ENCODE measurements at places on chromosomes 6 and 20.

DNA sequence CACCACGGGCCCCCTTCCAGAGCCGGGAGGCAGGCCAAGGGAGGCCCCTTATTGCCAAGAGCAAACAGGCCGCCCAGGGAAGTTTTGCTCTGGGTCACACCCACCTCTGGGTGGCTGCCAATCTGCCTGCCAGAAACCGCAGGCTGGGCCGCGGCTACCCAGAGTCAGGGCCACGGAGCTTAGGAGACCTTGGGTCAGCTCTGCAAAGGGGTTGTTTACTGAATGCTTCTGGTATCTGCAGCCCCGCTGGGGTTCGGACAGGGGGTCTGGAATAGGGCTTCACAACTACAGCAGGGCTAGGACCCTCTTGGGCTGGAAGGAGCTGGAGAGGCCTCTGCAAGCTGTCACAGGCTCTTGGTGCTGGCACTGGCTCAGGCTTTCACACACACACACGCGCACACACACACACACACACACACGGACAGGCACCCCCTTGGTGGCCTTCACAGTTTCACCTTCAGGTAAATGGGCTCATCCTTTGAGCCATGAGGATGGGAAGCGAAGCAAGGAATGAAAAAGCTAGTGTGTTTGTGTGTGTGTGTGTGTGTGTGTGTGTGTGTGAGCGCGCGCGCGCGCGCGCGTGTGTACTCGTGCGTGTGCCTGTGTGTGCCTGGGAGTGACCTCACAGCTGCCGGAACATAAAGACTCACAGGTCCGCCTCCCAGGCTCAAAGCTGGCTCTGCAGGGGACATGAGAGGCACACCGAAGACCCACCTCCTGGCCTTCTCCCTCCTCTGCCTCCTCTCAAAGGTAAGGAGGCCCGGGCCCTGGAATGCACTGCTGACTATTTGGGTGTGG is at the start of gene CCN5:
CCN5 (plus strand) TSS at position 669 of the 798 bp plus-strand sequence; CDS start at position 691, 22 bp downstream.
- H3K27me3 ChIP-seq = no peaks in the 10 kb centered on the region
- H3K36me3 ChIP-seq = no peaks in the 10 kb centered on the region
- DNase-seq = no peak
- H3K27ac ChIP-seq = no peak within 1 kb of the TSS

GRCh38 chr6:163985710-163986109 is 571.2 kb downstream of the QKI start:
- H3K4me3 ChIP-seq = no peak overlapping the region
- H3K36me3 ChIP-seq = no peaks in the 10 kb centered on the region
- H3K27ac ChIP-seq = no peak overlapping the region
- no peak for DNase-seq

DNA sequence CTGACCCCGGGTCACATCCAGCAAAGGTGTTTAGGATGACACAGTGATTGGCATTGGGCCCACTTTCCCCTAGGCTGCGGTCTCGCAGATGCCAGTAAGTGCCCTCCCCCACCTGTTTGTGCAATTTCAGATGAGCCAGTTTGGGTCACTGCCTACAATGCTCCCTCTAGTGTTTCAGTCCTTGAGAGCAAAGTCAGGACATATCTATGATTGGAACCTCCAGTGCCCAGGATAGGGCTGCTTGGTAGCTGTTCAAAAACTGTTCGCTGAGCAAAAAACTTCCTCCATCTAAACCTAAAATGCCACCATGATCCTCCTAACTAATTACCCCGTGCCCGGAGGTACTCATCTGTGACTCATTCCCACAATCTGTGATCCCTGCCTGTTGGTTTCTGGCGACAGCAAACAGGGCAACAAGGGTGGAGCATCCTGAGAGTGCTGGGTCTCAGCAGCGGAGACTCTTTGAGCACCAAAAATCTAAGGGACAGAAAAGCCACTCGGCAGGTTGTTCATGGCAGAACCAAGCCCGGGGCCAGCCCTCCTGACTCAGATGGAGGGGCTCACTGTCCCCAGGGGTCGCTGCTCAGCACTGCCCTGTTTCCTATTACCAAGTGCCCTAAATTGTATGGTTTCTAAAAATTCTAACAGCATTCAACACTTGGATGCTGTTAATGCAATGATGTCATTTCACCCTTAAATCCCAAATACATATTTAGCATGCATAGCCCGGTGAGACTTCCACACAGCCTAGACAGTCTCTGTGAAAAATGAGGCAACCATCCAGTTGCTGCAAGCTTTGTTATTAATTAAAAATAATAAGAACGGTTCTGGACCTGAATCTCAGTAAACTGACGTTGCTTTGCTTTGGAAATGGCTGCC is 5.0 kb downstream of the VSX1 start:
- DNase-seq = no peak
- no peaks in the 10 kb centered on the region for H3K36me3 ChIP-seq
- H3K27me3 ChIP-seq = peaks cover 52% of the 10 kb centered on the region
- H3K4me3 ChIP-seq = no peak overlapping the region

DNA sequence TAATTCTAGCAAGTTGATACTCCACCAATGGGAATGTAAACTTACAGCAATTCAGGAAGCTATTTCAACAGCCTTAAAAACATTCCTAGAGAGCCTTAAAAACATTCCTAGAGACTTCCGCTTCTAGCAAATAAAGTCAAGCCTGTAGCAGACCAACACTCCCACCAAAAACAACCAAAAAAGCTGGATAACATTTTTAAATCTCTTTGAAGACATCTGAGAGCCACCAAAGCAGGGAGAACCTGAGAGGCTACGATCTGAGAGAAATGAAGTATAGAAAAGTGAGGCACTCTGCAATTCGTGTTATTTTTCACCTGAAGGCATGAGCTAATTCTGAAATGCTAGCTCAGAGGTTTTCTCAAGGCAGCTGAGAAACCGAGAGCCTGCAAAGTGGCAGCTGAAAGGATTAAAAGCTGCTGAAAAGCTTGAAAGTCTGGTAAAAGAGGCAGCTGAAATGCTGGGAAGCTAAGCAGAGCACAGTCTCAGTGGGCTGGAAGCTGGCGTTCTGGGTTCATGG is 20.9 kb downstream of the GPR63 start:
- no peak for DNase-seq
- H3K4me1 ChIP-seq = no peaks in the 10 kb centered on the region
- no peak overlapping the region for H3K4me3 ChIP-seq
- no peak overlapping the region for H3K27ac ChIP-seq
- H3K27me3 ChIP-seq = no peaks in the 10 kb centered on the region

GRCh38 chr6:130587778-130588520 is 222.1 kb downstream of the TMEM200A start:
- H3K36me3 ChIP-seq = no peaks in the 10 kb centered on the region
- no peak overlapping the region for H3K27ac ChIP-seq
- H3K4me1 ChIP-seq = no peaks in the 10 kb centered on the region

GRCh38 chr6:19837511-19838441 is 606 bp downstream of the ID4 start:
- no peak overlapping the region for H3K4me3 ChIP-seq
- no peaks in the 10 kb centered on the region for H3K36me3 ChIP-seq
- H3K27ac ChIP-seq = no peak overlapping the region
- H3K27me3 ChIP-seq = peaks cover 5% of the 10 kb centered on the region
- peaks cover 10% of the 10 kb centered on the region for H3K4me1 ChIP-seq

- no peaks in the 10 kb centered on the region for H3K27me3 ChIP-seq
- no peak for DNase-seq
- H3K4me3 ChIP-seq = no peak overlapping the region
- no peaks in the 10 kb centered on the region for H3K36me3 ChIP-seq
- no peaks in the 10 kb centered on the region for H3K4me1 ChIP-seq
- no peak overlapping the region for H3K27ac ChIP-seq
These were observed 1261.9 kb upstream of the CITED2 start for GRCh38 chr6:140636271-140636907.

DNA sequence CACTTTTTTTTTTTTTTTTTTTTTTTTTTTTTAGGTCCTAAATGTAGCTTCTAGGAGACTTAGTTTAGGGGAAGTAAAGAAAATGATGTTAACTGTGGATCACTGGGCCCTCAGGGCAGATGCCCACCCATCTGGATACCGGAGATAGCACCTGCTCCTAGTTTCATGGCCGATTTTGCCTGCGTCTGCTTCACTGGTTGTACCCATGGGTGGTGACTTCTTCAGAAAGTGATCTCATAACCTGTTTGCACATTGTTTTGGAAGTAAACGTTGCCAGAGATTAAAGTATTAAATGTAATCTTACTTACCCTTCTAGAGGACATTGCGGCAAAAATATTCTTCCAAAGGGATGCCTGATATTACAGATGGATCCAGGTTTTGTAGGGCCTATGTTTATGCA is 79.8 kb upstream of the SGK1 start:
- DNase-seq = no peak
- no peaks in the 10 kb centered on the region for H3K27me3 ChIP-seq
- no peaks in the 10 kb centered on the region for H3K36me3 ChIP-seq
- H3K4me1 ChIP-seq = peaks cover 3% of the 10 kb centered on the region
- H3K27ac ChIP-seq = no peak overlapping the region

DNA sequence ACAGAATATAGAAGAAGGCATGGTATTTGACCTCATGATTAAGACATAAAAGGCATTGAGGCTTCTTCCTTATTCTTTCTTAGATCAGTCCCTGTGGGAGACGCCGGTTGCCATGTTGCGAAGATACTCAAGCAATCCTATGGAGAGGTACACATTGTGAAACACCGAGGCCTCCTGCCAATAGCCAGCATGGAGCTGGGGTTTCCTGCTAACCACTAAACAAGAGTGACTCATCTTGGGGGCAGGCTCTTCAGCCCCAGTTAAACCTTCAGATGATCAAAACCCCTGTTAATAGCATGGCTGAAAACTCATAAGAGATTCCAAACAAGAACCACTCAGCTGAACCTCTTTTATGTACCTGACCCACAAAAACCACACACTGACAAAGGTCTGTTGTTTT is 478.8 kb downstream of the CD83 start:
- H3K4me3 ChIP-seq = no peak overlapping the region
- no peak overlapping the region for H3K27ac ChIP-seq
- H3K4me1 ChIP-seq = peaks cover 25% of the 10 kb centered on the region
- H3K36me3 ChIP-seq = no peaks in the 10 kb centered on the region

DNA sequence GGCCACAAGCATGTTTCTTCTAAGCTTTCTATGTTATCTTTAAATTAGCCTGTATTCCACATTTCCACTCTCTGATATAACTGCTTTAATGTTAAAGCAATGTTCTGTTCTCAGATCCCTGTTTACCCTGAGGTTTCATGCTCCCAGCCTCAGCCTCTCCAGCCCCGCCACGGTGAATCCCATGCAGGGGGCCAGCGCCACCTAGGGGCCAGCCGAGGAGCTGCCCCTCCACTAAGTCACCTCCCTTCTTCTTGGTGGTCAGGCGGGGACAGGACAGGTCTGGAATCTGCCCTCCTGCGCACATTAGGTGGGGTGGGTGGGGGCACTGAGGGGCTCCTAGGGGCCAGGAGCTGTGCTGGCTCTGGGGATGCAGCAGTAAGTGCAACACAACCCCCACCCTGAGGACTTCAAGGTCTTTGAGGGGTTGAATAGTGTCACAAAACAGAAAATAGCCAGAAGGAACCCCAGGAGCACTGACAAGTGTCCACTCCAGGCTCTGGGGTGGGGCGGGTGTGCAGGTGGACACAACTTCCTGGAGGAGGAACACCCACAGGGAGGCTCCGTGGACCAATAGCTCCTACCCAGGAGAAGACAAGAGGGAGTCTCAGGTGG is 61.6 kb downstream of the RAB44 start:
- peaks cover 15% of the 10 kb centered on the region for H3K36me3 ChIP-seq
- H3K4me1 ChIP-seq = peaks cover 61% of the 10 kb centered on the region
- no peaks in the 10 kb centered on the region for H3K27me3 ChIP-seq
- peak overlapping the region; percentile 32 for H3K27ac ChIP-seq
- DNase-seq = peak; percentile 88
- H3K4me3 ChIP-seq = no peak overlapping the region

DNA sequence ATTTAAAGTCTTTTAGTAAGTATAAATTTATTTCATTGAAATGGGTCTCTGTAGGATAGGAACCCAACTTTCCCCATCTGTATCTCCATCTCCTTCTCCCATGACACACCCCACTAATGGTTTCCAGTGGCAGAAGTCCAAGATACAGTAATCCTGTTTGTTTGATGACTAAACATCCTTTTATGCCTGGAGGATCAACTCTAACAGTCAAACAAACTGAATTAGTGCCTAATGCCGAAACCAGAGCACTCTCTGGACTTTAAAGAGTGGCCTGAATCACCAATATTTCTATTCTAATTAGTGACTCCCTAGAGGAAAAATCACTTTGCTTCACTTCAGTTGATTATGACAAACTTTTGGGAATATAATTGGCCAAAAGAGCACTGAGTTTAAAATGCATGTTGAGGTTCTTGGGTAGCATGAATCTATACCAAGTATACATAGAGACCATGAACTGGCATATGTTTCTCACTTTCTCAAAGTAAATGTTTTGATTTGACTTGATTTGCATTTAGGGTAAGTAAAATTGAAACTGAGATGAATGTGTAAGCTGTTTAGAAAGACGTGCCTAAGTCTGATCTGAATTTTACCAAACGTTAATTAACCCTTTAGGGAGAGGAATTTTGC is 776.4 kb upstream of the NRSN1 start:
- H3K27me3 ChIP-seq = no peaks in the 10 kb centered on the region
- DNase-seq = no peak
- no peaks in the 10 kb centered on the region for H3K4me1 ChIP-seq
- H3K36me3 ChIP-seq = no peaks in the 10 kb centered on the region

DNA sequence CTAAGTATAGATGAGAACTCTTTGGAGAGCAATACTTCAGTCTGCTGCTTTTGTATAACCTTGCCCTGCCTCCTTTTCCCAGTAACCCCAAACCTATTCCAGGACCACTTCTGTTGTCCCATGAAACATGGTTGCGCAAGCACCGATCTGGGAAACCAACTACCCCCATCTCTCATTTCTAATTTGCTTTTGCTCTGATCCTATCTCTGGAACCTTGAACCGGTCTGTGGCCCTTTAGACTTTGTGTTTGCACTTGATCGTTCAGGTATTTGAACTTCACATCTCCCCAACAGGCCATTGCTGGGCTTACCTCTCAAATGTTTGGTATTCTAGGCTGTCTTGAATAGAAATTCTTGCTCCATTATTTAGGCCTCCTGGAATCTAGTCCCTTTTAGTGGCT is 25.0 kb downstream of the L3MBTL3 start:
- H3K27ac ChIP-seq = no peak overlapping the region
- H3K4me1 ChIP-seq = peaks cover 5% of the 10 kb centered on the region
- no peak overlapping the region for H3K4me3 ChIP-seq
- DNase-seq = no peak
- H3K36me3 ChIP-seq = peaks cover 38% of the 10 kb centered on the region
- H3K27me3 ChIP-seq = no peaks in the 10 kb centered on the region

All from B cell (primary cell).